Right atrium auricular region (tissue), 2 donors: ENCODE measurements at places on chromosomes 2 and 18. TPM values are rescaled to one million over a fixed set of nuclear protein-coding genes. Genes with fewer than 3 reads are reported as not detected.

The ZNF521 gene
- 36.1 TPM for total RNA-seq

The SLC23A3 gene
- 0.33 TPM for total RNA-seq

The BMP10 gene
- total RNA-seq = 1.9 TPM

The APCDD1 gene
- total RNA-seq = 53.3 TPM

The EFHD1 gene
- total RNA-seq = 11.4 TPM

The ARHGAP15 gene
- total RNA-seq = 6.9 TPM

- DNase-seq = no peak
Observed at GRCh38 chr2:241852981-241853631, 5.6 kb downstream of the PDCD1 start.

GRCh38 chr2:219245148-219245898 is at the start of the genes GLB1L and STK16:
Gene GLB1L, minus strand, starts transcription at chr2:219245444. Its CDS starts 1,871 bp downstream, at chr2:219243573.
Gene STK16, plus strand, starts transcription at chr2:219245479. Its CDS starts 521 bp downstream, at chr2:219246000.
- DNase-seq = peak; percentile 96

GRCh38 chr2:47530105-47530760 is 127.3 kb downstream of the MSH2 start:
- DNase-seq = no peak

- DNase-seq = no peak
Observed at GRCh38 chr18:45085916-45086624, 405.4 kb downstream of the SETBP1 start.

DNA sequence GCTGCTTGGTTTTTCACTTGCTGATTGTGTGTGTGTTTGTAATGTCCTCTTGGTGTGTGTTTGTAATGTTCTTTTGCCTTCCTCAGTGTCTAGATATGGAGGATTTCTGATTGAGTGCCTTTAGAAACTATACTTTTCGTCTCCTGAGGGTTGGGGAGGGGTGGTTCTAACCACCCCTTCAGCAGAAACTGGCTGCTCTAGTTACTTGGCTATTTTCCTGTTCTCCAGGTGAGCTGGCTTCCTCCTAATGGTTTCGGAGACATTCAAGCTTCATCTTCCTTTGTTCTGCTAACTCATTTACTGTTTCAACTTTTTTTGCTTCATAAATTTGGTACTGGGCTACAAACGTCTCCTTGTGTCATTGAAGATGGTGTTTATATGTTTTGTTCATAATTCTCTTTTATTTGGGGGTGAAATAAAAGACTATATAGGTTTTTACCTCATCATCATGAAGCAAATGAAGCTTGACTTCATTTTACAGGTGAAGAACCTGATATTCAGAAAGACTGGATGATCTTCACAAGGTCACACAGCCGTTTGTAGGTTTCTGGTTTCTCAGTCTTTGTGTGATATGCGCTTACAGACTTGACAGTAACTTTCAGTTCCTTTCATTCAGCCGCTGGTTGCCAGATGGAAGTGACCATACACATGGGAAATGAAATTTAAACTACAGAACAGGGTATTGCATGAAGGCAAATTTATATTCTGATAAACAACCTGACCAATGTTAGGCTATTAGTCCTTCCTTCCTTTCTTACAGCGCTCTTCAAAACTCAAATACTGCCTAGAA is 238.5 kb downstream of the GALR1 start:
- DNase-seq = no peak

DNA sequence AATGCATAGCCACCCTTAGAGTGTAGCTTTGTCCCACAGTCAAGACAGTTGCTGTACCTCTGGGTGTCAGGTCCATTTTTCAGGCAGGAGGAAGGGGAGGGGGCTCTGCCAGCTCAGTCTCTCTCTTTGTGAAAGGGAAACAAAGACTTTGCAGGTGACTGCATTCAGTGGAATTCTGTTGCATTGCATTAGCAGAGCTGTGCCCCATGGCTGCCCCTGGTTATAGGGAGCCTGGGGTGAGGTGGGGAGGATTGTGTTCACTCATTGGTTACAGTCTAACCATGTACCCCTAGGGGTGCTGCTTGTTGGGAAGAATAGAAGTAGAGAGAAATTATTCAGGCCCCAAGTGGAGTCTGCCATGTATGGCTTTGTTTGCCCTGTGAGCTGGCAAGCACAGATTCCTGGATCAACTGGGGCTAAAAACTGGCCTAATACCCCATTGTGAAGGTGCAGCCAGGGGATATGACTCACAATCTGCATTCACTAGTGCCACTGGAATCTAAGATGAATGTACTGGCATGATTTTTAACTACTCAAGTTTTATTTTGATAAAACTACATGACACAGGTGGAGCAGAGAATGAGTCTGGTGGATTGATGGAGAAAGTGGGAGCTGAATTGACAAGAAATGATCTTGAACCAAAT is 118.4 kb downstream of the SH3BP4 start:
- DNase-seq = no peak

DNA sequence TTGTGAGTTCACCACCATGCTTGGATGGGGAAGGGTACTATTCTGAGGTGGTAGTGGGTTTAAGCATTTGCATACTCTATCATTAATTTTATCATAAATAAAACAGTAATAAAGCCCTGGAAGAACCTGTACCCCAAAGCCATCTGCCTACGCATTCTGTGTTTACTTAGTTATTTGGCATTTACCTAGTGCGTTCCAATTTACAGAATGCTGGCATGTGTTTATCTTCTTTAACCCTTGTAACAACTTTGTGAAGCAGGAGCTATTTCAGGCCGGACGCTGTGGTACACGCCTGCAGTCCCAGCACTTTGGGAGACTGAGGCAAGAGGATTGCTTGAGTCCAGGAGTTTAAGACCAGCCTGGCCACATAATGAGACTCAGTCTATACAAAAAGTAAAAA is 17.8 kb upstream of the ODC1 start:
- DNase-seq = no peak

- no peak for DNase-seq
Observed at GRCh38 chr18:13879937-13880336, 35.4 kb downstream of the MC2R start.

DNA sequence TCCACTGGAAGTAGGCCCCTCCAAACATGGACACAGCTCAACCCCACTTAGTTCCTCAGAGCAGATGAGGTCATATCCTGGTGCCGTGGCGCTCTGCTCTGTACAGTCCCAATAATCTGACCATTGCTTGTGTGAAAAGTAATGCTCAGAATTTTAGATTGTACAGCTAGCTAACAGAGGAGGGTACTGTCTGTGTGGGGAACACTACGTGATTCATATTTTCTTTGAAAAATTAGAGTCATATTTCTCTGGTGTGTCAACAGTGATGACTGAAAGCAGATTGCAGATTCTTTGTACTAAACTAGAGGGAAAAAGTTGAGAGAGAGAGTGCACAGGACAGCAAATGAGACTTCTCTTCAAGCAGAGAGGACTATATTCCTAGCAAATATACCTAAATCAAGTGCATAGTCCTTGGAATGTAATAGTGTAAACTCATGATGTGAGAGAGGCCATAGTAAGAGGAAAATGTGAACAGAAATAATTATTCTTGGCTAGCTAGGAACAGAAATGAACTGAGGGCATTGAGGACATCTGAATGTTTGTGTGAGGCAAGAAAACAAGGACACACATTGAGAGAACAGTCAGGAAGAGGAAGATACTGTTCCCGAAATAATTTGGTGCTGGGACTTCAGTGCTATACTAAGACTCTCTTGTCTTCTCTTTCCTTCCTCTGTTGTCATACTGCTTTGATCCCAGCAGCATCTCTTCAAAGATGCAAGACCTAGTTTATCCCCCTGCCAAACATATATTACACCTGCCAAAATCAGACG is 157.0 kb upstream of the RND3 start:
- DNase-seq = no peak

- no peak for DNase-seq
Observed at GRCh38 chr18:48197819-48198218, 211.4 kb downstream of the ZBTB7C start.

GRCh38 chr2:239196474-239197021 is 204.3 kb downstream of the HDAC4 start:
- DNase-seq = no peak

DNA sequence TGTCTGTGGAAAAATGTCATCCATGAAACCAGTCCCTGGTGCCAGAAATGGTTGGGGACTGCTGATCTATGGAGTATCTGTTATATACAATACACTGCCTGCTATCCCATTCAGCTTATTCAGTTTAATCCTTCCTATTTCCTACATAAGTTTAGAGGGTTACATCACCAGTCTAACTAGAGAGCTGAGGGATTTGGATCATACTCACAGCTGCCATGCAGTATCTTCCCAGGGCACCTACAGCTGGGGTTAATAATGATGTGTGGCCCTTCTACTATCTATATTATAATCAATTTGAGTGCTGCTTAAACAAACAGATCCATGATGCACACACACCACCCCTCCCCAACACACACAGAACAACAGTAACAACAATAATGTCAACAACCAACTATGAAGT is 524.0 kb downstream of the LRRTM4 start:
- no peak for DNase-seq
